Thyroid gland (tissue), 4 donors: ENCODE measurements at places on chromosomes 1 and 21. TPM values are rescaled to one million over a fixed set of nuclear protein-coding genes. Genes with fewer than 3 reads are reported as not detected.

Gene RBM11
- 10.3 TPM for total RNA-seq

DNA sequence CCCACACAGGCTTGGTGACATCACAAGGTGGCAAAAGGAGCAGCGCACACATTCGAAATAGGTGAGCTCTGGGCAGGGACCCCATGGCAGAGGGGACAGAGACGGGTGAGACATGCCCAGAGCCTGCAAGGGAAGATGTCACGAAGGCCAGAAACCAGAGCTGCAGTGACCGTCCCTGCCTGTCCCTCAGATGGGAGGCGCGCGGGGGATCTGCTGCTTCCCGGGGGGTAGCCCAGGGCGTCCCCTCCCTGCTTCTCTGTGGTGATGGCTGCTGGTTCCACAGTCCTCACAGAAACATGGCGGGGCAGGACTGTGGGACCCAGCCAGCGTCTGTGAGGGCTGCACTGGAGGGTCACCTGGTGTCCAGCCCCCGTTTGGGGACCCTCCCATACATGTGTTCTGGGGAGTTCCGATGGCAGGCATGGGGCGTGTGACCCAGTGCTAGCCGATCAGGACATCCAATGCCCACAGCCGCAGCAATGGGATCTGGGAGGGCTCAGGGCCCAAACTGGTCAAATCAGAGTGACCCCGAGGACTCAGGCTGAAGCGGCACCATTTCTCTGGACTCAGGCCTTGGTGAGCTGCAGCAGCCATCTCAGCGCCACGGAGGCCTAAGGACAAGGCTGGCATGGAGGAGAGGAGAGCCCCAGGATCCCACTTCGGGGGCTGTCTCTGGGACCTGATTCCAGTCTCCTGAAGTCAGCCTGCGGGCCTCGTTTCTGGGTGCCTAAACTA, 20.7 kb upstream of the SPSB1 start:
- DNase-seq = no peak

DNA sequence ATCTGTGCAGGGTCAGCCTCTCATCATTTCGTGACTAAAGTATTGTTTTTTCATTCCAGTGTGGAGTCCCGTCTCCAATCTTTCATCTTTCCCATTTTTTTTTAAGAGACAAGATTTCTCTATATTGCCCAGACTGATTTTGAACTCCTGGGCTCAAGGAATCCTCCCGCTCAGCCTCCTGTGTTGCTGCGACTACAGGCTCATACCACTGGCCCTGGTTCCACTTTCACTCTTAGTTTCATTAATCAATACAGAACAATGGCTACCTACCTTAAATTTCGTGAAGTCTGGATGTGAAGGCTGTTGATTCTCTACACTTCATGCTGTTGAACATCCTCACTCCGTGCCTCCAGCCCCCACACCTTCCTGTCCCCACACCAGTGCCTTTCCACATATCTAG, 97.7 kb upstream of the GREM2 start:
- no peak for DNase-seq

Gene TBX19
- 1.7 TPM for total RNA-seq

DNA sequence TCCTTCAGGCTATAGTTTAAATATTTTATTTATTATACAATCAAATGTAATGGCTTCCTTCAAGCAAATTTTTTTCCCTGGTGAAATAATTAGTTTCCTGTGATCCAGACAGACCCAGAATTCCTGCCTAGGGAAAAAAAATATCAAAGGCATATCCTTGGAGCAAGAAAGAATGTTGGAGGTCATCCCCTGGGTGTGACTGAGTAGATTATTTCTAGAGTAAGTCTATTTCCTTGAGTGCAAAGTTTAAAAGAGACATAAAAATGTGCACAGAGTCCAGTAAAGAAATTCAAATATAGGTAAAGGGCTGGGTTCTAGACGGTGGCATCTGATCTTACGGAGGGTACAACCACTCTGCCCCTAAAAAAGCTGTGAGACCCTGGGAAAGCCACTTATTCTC, 32.2 kb upstream of the SAMD13 start:
- no peak for DNase-seq

DNA sequence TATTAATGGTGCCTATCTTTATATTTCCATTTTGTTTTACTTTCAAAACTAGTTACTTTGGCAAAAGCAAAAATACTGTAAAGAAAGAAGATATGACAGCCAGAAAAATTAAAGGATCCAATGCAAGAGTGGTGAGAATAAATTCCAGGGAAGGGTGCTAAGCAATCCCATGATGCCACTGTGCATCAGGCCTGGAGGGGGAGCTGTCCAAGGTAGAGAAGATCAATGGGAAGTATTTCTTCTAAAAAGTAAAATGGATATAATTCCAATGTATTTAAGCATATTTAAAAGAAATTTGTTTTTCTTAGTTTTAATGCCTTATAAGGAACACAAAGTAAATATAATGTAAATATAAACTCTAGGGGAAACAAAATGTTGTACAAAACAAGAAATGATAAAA, 1382.2 kb upstream of the B3GALT2 start:
- no peak for DNase-seq

- DNase-seq = no peak
Observed at GRCh38 chr1:243508303-243508713, 252.5 kb downstream of the SDCCAG8 start.

GRCh38 chr1:53957194-53957818, 11.2 kb downstream of the LRRC42 start:
- DNase-seq = no peak

DNA sequence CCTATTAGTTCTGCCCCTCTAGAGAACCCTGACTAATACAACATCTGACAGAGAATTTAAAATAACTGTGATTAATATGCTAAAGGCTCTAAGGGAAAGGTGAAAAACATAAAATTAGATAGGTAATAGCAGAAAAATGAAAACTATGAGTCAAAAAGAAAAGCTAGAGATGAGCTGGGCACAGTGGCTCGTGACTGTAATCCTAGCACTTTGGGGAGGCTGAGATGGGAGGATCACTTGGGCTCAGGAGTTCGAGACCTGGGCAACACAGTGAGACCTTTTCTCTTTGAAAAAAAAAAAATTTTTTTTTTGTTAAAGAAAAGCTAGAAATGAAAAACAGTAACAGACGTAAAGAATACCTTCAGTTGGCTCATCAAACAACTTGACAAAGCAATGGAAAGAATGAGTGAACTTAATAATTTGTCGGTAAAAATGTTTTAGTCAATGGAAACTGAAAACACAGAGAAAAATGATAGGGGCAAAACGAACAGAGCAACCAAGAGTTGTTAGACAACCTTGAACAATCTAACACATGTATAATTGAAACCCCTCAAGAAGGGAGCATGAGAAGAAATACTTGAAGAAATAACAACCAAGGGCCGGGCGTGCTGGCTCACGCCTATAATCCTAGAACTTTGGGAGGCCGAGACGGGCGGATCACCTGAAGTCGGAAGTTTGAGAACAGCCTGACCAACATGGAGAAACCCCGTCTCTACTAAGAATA, 132.9 kb upstream of the GFI1 start:
- DNase-seq = no peak

GRCh38 chr1:64135462-64136223, 67.8 kb upstream of the UBE2U start:
- no peak for DNase-seq

GRCh38 chr1:30462826-30463425, 260.5 kb downstream of the MATN1 start:
- no peak for DNase-seq

Gene CYP2J2
- 0.33 TPM for total RNA-seq

DNA sequence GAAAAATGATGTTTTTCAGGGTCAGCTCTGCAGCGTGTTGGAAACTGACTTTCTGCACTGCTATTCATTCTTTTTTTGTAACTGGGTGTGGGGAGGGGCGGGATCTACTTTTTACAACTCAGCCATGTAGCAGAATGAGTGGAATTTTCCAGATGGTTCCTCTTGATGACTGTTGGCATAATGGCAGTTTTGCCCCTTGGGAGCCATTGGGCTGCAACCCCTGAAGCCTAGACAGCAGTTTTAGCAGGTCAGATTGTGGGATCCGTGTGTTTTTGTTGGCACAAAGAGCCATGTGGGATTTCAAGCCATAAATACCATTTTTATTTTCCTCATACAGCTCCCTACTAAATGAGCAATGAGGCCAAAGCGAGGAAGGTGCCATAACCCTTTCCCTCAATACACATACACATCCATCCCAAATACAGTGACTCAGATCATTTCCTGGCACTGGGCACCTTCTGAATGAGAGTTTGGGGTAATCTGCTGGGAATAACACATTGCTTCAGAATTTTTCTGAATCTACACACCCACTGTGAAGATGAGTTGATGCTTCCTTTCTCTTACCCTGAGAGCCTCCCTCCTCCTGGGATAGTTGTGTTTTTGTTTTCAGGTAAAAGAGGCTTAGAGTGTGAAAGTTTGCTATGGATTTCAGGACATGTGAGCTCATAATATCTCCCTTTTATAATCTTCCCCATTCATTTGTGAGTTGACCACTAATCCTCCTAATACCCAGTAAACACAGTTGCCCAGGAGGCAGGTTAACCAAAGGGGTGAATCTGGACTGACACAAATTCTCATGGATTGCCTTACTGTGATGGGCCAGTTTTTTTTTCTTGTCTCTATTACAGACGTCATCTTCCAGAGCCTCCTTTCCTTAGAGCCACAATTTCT, 13.1 kb downstream of the S100A10 start:
- no peak for DNase-seq

Gene PRELP
- 17.5 TPM for total RNA-seq

DNA sequence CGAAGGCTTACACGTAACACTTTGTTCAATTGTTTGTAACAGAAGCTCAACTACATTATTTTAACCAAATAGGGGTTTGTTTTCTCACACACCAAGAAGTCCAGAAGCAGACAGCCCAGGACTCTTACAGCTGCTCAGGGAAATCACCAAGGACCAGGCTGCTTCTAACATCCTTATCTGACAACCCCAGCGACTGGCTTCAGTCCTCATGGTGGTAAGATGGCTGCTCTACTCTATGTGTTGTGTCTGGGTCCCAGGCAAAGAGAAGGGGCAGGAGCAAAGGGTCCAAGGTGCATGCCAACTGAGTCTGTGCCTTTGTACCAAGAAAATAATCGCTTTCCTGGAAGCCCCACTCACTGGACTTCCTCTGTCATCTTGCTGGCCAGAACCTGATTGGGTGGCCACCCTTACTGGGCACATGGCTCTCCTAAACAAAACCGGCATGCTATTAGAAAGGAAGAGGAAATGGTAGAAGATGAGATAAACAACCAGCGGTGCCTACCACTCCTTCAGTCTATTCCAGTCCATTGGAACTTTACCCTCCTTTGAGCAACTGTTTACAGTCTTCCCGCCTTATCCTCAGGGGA, 34.1 kb upstream of the LRRC8D start:
- DNase-seq = no peak

DNA sequence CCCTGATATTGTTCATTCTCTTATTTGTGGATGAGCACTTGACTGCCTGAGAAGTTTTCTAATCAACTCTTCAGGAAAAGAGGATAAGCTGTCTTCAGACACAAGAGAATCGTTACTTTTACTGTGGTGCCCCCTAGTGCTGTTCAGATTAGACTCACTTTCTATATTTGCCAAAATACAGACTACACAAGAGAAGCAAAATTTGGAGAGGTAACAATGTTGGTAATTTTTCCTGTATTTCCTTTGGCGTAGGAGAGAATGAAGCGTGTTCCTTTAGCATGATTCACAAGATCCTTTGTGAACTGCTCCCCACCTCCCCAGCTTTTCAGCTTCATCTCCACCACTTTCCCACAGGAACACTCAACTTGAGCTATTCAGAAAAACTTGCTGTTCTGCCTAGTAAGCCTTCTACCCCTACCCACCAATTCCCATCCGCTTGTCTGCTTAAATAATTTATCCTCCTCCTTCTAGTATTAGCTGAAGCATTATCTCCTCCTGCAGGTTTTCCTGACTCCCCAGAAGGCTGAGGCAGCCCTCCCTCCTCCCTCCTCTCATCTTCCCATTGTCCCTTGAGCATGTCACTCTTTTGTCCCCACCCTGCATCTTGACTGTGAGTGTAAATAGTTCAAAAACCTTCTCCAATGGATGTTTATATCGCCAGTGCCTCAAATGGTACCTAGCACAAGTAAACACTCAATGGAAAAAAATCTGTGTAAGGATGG, 4.5 kb downstream of the TNFSF4 start:
- peak; percentile 4 for DNase-seq

Gene EPS8L3
- not detected for total RNA-seq

GRCh38 chr1:117596023-117596720, 9.7 kb upstream of the TENT5C start:
- no peak for DNase-seq

DNA sequence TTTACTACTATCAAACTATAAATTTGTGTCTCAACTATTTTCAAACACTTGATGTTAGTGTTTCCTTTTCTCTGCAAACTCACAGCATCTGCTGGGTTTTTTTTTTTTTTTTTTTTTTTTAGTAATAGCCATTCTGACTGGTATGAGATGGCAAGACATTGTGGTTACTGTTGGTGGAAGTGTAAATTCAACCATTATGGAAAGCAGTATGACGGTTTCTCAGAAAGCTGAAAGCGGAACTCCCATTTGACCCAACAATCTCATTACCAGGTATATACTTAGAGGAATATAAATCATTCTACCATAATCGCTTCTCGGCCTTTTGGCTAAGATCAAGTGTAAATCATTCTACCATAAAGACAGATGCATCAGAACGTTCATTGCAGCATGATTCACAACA, 608.3 kb upstream of the ZP4 start:
- no peak for DNase-seq

Gene PLA2G4A
- 4.9 TPM for total RNA-seq

GRCh38 chr1:200290010-200290685, 119.7 kb downstream of the ZNF281 start:
- no peak for DNase-seq

- no peak for DNase-seq
Observed at GRCh38 chr1:232899268-232899667, 51.1 kb upstream of the NTPCR start.

DNA sequence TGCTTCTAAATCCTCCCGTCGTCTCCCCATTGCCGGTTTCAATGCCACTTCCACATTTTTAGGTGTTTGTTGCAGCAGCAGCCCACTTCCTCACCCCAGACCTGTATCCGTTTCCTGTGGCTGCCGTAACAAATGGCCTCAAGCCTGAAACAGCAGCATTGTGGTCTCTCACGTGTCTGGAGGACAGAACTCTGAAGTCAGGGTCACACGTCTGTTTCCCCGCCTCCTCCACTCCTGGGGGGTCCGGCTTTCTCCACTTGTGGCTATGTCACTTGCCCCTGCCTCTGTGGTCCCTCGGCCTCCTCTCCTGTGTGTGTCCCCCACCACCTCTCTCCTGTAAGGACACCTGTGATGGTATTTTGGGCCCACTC, 21.8 kb downstream of the TRPM2 start:
- DNase-seq = no peak

Gene OR10Z1
- not detected for total RNA-seq

DNA sequence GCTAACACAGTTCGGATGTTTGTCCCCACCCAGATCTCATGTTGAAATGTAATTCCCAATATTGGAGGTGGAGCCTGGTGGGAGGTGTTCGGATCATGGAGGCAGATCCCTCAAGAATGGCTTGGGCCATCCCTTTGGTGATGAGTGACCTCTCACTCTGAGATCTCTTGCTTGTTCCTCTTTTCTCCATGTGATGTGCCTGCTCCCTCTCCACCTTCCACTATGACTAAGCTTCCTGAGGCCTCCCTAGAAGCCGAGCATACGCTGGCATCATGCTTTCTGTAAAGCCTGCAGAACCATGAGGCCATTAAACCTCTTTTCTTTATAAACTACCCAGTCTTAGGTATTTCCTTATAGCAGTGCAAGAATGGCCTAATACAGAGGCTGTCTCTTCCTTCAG, 8.1 kb upstream of the PLA2G5 start:
- no peak for DNase-seq
